Right kidney (tissue), 9 donors: ENCODE measurements at places on chromosomes 6 and 20.

DNA sequence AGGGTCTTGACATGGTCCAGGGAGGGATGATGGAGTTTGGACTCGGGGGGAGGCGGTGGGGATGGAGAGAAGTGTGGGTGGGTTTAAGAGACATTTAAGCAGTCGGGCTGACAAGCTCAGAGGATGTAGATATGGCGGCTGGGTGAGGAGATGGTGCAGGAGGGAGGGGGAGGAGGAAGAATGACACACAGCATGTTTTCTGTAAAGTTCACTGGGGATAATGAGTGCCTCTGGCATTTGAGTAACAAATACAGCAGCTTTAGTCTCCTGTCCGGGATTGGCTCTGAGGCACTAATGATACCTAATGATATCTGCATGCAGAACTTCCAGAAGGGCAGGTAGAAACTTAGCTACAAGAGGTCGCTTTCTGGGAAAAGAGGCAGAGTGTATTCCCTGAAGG, 107.8 kb downstream of the DHX35 start:
- DNase-seq = no peak

DNA sequence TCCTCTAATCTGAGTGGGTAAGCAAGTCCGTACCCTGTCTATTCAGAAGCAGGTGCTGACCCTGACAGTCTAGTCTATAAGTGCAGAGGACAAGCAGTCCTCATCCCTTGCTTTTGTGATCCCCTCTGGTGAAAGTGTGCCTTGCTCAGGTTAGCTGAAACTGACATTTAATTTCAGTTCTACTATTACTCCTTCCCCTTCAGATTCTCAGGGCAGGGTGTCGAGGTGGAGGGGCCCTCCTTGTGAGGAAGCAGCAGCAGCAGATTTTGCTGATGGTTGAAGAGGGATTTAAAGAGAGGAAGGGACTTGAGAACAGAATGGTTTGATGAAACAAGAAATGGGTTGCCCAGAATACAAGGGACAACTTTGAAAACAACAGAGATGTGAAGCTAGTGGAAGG, 309.3 kb downstream of the CLIC5 start:
- no peak for DNase-seq

GRCh38 chr6:131117878-131118277, 17.4 kb upstream of the AKAP7 start:
- no peak for DNase-seq

- peak; percentile 84 for DNase-seq
These were observed 551 bp downstream of the SYNCRIP start for GRCh38 chr6:85641897-85642773.

DNA sequence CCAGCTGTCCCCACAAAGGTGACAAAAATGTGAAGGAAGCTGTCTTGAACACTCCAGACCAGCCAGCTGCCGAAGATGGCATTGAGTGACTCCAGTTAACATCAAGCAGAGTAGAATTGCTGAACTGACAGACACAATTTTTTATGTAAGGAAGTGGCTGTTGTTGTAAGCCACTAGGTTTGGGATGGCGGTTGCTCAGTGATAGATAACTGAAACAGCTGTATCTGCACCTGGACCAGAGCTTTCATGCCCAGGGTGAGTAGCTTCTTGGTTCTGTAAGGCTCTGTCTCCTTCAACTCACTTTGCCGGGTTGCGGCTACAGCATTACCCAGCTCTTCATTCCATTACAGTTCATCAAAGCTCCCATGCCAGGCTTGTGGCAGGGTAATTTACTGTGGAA, 49.7 kb upstream of the DDR1 start:
- no peak for DNase-seq

- peak; percentile 41 for DNase-seq
These were observed 1.8 kb downstream of the MDGA1 start for GRCh38 chr6:37695857-37696219.

DNA sequence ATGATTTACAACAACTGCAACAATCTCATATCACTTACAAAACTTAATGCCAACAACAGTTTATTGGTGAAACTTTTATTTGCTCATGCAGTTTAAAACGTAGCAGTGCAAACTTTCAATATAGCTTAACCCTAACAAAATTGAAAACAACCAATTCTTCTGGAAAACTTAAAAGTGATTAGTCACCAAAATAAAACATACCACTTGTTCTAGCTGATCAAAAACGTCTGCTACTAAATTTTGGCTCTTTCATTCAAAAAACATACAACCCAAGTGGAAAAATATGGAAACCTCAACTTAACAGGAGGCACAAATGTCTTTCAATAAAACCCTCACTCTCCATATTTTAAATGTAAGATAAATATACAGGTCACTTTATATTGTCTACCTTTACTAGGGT, 39.6 kb downstream of the COL12A1 start:
- DNase-seq = no peak

DNA sequence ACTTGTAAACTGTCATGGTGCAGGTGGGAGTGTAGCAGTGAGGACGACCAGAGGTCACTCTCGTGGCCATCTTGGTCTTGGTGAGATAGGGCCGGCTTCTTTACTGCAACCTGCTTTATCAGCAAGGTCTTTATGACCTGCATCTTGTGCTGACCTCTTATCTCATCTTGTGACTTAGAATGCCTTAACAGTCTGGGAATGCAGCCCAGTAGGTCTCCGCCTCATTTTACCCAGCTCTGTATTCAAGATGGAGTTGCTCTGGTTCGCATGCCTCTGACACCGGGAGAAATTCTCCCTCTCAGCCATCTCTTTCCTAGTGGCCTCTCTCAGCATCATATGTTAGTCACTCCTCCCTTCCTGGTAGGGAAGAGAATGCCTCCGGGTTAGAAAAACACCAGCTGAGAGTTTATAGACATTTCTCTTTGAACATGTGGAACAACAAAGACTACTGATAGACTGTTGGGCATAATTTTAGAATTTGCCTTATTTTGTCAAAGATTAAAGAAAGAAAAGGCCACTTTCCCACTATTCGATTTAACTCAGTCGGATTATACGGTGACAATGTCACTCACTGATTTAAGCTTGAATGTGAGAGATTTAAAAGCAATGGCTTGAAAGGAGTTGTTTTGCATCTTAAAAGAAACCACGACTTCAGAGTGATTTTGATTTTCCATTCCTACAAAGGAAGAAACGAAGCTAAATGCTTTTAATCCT, 67.9 kb upstream of the SNX9 start:
- no peak for DNase-seq

GRCh38 chr6:133985970-133986369, 32.9 kb downstream of the TBPL1 start:
- DNase-seq = no peak

DNA sequence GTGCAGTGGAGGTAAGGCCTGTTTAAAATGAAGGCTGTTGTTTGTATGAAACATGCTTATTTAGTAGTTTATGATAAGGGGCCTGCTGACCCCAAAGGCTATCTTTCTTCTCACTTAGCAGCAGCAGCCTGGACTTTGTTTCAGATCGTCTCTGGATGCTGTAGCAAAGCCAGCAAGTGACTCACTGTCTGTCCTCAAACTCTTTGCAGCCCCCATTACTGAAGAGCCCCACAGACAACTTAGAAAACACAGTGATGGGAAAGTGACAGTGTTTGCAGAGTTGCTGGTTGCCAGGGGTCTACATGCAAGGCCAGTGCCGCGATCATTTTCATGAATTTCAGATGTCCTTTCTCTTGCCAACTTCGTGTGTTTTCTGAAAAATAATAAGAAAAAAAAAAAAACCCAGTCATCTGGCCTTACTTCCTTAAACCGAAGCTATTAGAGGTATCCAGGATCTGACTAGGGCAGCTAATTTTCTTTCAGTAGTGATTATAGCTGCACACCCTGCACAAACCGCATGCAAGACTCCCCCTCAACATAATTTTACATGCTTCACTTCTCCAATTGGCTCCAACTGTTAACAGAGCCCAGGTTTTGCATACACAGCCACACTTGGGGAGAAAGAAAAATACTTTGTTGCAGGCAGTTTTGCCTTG, 11.6 kb upstream of the F13A1 start:
- DNase-seq = no peak

DNA sequence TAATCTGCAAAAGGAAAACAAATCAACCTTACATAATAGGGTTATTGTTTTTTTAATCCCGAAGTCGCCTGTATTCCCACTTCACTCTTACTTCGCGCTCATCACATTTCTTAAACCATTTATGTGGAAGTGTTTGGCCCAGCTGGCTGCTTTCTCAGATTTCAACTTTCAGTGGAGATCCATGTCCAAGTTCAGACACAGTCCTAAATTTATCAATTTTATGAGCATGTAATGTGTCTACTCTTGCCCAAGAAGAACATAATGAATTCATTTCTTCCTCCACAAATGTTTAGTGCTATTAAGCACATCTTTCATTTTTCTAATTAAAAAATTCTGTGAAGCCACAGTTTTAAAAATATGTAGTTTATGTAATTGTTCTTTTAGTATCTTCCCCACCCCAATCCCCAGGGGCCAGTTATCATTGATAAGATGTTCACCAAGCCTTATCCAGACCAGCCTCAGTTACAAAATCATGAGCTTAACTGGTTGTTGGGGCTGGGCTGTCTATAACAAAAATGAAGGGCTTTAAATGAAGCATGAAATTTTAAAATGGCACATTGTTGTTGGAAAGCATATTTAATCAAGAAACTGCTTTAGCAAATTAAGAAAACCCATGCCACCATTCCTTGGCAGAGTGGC, 151.7 kb downstream of the UST start:
- no peak for DNase-seq

DNA sequence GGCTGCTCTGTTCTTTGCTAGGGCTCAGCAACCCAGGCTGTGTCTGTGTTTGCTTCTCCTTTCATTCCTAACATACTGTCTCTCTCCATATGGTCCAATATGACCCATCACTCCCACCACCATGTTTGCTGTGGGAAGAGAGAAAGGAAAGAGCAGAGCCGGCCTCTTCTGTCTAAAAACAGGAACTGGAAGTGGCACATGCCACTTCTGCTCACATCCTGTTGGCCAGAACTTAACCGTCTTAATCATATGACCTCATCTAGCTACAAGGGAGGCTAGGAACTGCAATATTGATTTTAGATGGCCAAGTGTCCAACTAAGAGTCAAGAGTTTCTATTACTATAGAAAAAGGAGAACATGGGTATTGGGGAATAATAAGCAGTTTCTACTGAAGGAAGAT, 212.5 kb upstream of the CHD6 start:
- no peak for DNase-seq

DNA sequence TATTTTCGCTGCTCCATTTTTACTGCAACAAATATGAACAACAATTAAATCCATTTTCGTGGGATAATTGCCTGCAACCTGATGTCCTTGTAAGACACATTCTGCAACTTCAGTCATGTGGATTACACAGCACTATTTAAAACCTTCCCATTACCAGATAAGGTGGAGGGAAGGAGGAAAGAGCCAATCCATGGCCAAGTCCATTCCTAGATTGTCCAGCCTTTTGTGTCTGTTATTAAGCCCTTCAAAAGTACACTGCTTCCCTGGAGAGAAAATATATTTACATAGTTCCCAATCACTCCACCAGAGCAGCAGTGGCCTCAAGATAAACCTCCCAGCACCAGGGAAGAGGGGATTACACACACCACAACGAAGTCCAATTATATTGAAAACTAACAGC, 347.9 kb downstream of the CDH26 start:
- DNase-seq = no peak

- DNase-seq = peak; percentile 64
These were observed 2.4 kb downstream of the DSP start for GRCh38 chr6:7543789-7544424.

- no peak for DNase-seq
These were observed 73.2 kb downstream of the INSM1 start for GRCh38 chr20:20440886-20441658.

GRCh38 chr6:134416418-134417154, 98.7 kb upstream of the SGK1 start:
- DNase-seq = no peak

GRCh38 chr6:110296241-110297025, 61.7 kb downstream of the METTL24 start:
- no peak for DNase-seq

DNA sequence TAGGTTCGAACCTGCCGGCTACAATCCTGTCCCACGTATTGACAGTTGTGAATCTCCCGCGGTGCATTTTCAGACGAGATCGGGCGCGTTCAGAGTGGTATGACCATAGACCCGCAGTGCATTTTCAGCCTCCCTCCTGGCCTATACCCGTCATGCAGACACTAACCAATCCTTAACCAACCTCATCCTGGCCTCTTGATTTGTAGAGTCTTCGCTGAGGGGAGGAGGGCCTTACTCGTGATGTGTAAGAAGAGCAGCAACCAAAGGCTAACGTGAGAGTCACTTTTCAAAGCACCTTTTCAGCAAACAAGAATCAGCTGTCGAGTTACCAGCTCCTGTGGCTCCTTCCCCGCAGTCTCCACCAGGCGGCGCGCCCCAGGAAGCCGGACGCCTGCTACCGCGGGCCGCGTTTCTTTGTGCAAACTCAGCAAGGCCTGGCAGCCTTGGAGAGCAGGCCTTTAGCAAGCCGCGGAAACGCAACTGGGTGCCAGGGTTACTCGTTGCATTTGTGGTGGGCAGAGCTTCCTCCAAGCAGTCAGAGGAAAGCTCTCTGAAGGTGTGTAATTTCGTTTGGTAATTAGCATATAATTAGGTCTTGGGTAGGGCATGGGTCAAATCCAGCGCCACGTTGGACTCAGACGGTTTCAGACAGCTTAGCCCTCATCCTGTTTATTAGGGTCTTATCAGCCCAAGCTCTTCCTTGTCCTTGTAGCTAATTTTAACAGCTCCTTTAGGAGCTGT, 139.8 kb downstream of the OR2B2 start:
- peak; percentile 70 for DNase-seq

GRCh38 chr20:56636716-56637115, 7.6 kb downstream of the TFAP2C start:
- no peak for DNase-seq

DNA sequence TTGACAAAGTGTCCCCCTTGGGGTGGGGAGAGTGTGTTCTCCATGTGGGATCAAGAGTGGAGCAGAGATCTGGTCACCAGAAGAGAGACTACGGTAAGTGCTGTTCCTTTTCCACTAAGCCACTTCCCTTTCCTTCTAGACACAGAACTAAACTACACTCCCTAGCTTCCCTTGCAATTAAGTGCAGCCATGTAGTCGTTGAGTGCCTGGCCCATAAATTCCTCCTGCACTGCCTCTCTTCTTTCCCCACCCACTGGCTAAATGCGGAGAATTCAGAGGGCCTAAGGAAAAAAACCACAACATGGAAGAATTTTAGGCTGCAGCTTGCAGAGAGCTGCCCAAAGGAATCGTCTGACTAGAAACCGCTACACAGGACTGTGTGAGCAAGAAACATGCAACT, 1.5 kb downstream of the WDR27 start:
- no peak for DNase-seq

DNA sequence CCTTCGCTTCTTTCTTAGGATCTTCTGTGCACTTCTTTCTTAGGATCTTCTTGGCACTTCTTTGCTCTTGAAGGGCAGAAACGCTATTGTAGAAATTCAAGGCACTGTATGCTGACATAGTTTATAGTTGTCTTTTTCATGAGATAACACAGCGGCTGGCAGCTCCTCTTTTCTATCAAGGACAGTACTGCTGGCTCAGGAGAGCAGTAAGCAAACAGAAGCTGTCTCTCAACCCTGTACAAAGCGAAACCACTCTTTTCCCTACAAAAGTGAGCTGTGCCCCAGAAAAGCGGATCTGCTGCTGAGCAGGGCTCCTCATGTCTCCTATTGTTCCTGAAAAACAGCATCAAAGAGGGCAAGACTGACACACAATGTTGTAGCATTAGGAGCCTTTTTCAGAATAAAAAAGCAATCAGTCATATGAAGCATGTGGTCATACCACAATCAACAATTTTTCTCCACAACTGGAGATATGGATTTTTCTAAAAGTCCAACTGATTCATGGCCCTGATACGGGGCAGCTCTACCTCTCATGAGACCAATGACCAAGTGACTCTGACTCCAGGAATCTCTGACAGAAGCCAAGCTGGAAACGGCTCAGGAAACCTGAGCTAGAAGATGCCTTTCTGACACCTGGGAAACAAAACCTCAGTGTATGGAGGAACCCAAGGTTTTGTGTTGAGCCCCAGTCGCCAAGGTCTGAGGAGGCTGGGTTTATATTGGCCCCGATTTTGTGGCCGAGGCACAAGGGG, 255.9 kb downstream of the ESR1 start:
- no peak for DNase-seq
